ENCODE measurements at places on chromosomes 12 and 14.

DNA sequence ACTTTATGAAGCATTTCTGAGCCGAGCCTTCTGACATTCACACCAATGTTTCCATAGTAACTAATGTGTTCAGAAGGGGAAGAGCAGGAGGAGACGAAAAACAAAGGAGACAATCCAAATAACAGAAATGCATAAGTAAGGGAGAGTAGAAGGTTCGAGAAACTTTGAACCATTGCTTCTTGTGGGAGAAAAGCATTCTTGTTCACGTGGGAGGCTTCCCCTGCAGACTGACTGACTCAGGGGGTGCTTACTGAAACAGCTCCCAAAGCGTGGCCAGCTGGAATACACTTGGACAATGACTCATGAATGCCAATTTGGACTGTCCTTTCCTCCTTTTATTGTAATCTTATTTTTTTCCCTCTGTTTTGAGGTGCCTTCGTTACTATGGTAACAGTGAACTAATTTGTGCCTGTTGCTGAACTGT lies 73.9 kb downstream of the NEDD1 start:
- H3K36me3 ChIP-seq = no peaks in the 10 kb centered on the region
- no peaks in the 10 kb centered on the region for H3K27me3 ChIP-seq
- peak overlapping the region; percentile 56 for H3K27ac ChIP-seq
- peak; percentile 97 for DNase-seq
- H3K4me3 ChIP-seq = peak overlapping the region; percentile 51

DNA sequence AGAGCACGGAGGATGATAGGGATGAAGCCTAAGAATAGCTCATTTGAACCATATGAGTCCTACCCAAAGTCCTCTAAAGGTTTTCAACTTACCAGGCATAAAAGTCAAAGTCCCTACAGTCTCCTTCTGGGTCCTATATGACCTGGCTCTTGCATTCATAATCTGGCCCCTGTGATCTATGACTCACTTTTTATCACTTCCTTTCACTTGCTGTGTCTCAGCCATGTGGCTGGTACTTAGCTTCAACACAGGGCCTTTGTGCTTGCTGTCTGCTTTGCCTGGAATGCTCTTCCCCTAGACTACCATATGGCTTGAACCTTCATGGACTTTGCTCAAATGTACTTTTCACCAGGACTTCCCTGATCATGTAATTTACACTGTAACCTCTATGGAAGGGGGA lies 137.6 kb upstream of the TMTC1 start:
- no peaks in the 10 kb centered on the region for H3K27me3 ChIP-seq
- no peak overlapping the region for H3K4me3 ChIP-seq
- no peaks in the 10 kb centered on the region for H3K36me3 ChIP-seq
- DNase-seq = peak; percentile 16
- H3K27ac ChIP-seq = no peak overlapping the region

DNA sequence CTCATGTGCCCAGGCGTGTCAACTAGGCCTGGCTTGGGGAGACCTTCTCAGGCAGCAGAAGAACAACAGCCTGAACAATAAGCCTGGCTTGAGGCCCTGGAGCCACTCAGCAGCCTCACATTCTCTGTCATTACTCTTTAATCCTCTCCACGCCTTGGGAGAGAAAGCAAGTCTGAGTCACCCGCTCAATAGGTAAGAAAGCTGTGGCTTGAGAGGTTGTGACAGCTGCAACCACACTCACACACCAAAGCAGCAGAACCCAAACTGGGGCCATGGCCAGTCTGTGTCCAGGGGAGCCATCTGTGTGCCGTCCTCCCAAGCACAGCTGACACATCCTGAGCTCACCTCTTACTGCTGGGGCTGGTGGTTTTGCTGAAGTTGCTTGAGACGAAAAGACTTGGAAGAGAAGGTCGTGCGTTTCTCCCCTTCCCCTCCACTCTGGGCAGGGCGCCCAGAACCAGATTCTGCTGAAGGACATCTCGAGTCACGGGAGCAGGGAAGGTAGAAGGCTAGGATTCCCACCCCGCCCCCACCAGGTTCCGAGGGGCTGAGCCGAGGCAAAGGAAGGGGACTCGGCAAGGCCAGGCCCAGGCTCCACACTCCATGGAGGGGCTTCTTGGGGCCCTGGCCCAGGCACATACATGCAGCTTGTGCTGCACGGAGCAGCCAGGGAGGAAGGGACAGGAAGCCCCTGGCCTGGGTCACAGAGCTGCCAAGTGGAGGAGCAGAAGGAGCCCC lies 5.5 kb downstream of the TMEM63C start:
- H3K4me1 ChIP-seq = 0 out of 2 replicates have a peak, but pooled peaks cover 5% of the 10 kb centered on the region
- H3K36me3 ChIP-seq = no peaks in the 10 kb centered on the region
- DNase-seq = peak; percentile 54
- H3K4me3 ChIP-seq = no peak overlapping the region
- H3K27me3 ChIP-seq = peaks cover 43% of the 10 kb centered on the region
- no peak overlapping the region for H3K27ac ChIP-seq

DNA sequence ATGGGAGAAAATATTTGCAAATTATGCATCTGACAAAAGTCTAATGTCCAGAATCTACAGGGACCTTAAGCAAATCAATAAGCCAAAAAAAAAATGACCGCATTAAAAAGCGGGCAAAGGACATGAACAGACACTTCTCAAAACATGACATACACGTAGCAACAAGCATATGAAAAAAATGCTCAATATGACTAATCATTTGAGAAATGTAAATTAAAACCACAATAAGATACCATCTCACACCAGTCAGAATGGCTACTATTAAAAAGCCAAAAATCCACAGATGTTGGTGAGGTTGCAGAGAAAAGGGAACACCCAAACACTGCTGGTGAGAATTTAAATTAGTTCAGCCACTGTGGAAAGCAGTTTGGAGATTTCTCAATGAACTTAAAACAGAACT lies 16.1 kb downstream of the PAWR start:
- DNase-seq = peak; percentile 82
- H3K4me3 ChIP-seq = no peak overlapping the region
- peaks cover 42% of the 10 kb centered on the region for H3K4me1 ChIP-seq
- H3K27me3 ChIP-seq = no peaks in the 10 kb centered on the region
- H3K36me3 ChIP-seq = no peaks in the 10 kb centered on the region

DNA sequence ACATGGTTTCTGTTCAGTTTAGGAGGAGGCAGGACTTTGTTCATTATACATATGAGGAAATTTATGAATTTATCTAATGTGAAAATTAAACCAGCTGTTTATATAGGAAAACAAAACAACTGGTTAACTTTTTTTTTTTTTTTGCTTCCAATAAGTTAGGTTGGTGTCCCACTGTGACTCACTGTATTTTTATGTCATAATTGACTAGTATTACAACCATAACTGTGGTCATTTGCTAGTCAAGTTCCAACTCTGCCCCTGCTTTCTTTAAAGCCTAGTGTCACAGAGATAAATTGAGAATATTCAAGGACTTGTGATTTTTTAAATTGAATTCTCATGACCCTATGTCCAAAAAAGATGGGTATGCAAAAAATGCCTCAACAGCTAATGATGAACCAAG lies 227.7 kb downstream of the BCAT1 start:
- no peak for DNase-seq
- H3K27ac ChIP-seq = no peak overlapping the region
- H3K4me1 ChIP-seq = peaks cover 11% of the 10 kb centered on the region
- H3K4me3 ChIP-seq = no peak overlapping the region
- H3K36me3 ChIP-seq = no peaks in the 10 kb centered on the region

GRCh38 chr12:68939505-68939904 lies 6.5 kb upstream of the CPM start:
- no peaks in the 10 kb centered on the region for H3K4me1 ChIP-seq
- H3K36me3 ChIP-seq = no peaks in the 10 kb centered on the region
- peak; percentile 4 for DNase-seq

DNA sequence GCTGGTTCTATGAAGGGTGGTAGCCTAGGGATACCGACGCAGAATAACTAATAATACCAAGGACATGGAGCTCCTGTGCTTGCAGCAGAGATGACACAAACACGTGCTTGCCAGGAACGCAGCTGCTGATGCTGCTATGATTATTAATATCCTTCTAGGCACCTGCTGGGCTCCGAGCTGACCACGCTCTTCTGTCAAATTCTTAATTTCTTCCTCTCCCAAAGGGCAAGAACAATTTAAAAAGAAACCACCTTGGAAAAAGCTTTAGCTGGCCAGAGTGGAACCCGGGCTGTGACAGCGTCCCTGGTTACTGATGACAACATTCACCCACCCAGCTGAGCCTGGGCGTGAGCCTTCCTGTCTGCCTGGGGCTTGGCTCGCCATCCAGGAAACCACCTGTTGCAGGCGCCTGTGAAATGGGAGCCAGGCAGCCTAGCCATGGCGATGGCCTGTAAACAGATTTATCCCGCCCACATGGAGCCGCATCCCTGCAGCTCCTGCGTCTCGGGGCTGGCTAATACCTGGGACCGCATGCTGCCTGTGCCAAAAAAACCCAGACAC lies 28.8 kb downstream of the CLMN start:
- H3K4me1 ChIP-seq = no peaks in the 10 kb centered on the region
- H3K36me3 ChIP-seq = no peaks in the 10 kb centered on the region
- no peak for DNase-seq
- 0 out of 2 replicates have a peak, but pooled peaks cover 6% of the 10 kb centered on the region for H3K27me3 ChIP-seq
- no peak overlapping the region for H3K27ac ChIP-seq

GRCh38 chr14:97930166-97930565 lies 1133.0 kb downstream of the VRK1 start:
- H3K27ac ChIP-seq = no peak overlapping the region
- no peaks in the 10 kb centered on the region for H3K27me3 ChIP-seq
- H3K4me3 ChIP-seq = no peak overlapping the region
- DNase-seq = no peak

GRCh38 chr12:66860752-66861750 lies 182.2 kb upstream of the GRIP1 start:
- no peak overlapping the region for H3K4me3 ChIP-seq
- H3K27ac ChIP-seq = no peak overlapping the region
- DNase-seq = peak; percentile 66

DNA sequence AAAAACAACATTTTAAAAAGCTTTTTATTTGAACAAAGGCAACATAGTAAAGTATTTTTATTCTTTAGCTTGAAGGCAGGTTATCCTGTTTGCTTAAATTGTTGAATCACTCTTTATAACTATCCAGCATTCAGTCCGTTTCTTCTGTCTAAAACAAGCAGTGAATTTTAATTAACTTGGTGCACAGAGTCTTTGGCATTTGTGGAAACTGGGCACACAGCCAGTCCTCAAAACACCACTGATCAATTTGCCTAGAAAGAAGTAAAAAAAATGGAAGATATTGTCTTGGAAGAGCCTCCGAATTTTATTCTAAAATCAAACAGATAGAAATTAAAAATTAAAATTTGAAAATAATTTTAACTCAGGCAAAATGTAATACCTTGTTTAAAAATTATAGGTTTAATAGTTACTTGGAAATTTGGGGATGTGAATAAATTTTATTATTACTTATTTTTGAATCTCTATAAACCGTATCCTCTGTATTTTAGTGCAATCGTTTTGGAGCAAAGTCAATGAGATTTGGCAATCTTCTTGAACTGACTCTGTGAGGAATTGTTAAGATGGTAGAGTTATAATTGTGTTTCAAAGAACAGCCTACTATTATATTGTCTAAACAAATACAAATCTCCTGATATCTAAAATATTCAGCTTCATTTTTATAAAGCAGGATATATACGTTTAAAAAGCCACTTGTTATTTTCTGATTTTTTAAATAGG lies 927.0 kb downstream of the SLC16A7 start:
- no peak for DNase-seq
- H3K27ac ChIP-seq = no peak overlapping the region
- no peaks in the 10 kb centered on the region for H3K36me3 ChIP-seq
- H3K4me3 ChIP-seq = no peak overlapping the region

GRCh38 chr12:59812716-59813115 lies 216.9 kb downstream of the SLC16A7 start:
- H3K4me3 ChIP-seq = no peak overlapping the region
- no peak overlapping the region for H3K27ac ChIP-seq
- no peaks in the 10 kb centered on the region for H3K4me1 ChIP-seq
- DNase-seq = no peak
- no peaks in the 10 kb centered on the region for H3K27me3 ChIP-seq
- no peaks in the 10 kb centered on the region for H3K36me3 ChIP-seq

DNA sequence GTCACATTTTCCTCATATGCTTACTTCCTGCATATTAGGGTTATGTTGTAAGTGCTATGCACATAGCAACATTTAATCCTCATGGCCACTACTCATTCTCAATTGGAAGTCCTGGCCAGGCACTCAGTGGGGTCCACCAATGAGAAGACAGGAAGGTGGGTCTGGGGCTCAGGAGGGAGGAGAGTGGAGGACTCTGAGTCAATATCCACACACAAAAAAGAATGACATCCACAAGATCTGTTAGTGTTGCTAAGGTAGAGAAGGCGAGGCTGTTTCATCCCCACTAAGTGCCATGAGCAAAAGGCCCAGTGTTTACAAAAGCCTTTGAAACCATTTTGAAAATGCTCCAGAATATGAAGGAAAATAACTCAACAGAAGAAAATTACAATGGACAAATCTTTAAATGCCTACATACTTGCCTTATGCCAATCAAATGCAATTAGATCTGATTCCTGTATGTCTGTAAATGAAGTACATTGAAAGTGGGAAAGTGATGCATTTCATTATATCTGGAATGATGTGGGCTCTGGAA lies 53.9 kb downstream of the EID3 start:
- no peak overlapping the region for H3K27ac ChIP-seq
- peaks cover 7% of the 10 kb centered on the region for H3K4me1 ChIP-seq
- peak; percentile 57 for DNase-seq
- H3K36me3 ChIP-seq = peaks cover 22% of the 10 kb centered on the region
- no peak overlapping the region for H3K4me3 ChIP-seq
- no peaks in the 10 kb centered on the region for H3K27me3 ChIP-seq

- no peak overlapping the region for H3K27ac ChIP-seq
- H3K27me3 ChIP-seq = no peaks in the 10 kb centered on the region
- no peak overlapping the region for H3K4me3 ChIP-seq
- no peaks in the 10 kb centered on the region for H3K36me3 ChIP-seq
- no peak for DNase-seq
Measured at GRCh38 chr14:97198813-97199212, 401.6 kb downstream of the VRK1 start.

DNA sequence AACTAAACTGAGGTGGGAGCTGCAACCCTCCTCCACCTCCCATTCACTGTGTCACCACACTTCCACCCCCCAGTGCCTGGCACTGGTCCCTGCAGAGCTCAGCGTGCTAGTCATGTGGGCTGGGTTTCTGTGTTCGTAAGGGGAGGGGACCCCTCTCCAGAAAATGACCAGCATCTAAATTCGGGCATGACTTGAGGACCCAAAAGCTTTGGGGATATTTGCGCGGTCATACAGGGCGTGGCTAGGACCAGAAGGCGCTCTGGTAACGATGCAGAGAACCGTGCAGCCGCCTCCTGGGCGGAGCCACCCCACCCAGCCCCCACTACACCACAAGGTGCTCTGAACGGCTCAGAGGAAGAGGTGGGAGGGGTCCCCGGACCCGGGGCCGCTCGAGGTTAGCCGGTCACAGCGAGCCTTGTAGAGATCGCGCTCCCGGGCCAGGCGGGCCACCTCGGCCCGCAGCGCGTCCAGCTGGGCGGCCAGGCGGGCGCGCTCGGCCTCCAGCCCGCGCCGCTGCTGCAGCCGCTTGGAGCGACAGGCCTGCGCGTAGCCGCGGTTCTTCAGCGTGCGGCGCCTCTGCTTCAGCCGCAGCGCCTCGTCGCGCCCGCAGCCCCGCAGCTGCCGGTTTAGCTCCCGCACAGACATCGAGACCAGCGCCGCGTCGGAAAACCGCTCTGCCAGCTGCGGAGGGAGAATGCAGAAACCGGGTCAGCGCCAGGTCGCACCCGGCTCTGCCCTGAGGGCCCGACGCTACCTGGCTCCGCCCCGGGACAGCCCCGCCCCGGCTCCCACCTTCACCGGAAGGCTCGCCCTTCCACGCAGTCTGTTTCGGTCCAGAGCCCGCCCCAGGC lies 9.8 kb downstream of the CPNE6 start:
- H3K4me1 ChIP-seq = no peaks in the 10 kb centered on the region
- peak; percentile 61 for DNase-seq
- H3K27me3 ChIP-seq = peaks cover 14% of the 10 kb centered on the region
- H3K27ac ChIP-seq = no peak overlapping the region
- H3K36me3 ChIP-seq = no peaks in the 10 kb centered on the region

- H3K27me3 ChIP-seq = peaks cover 10% of the 10 kb centered on the region
- H3K27ac ChIP-seq = no peak overlapping the region
- H3K36me3 ChIP-seq = no peaks in the 10 kb centered on the region
Measured at GRCh38 chr12:69623970-69624369, 13.3 kb upstream of the LRRC10 start.
